ENCODE measurements at places on chromosomes 4 and X. TPM values are rescaled to one million over a fixed set of nuclear protein-coding genes. Genes with fewer than 3 reads are reported as not detected.

GRCh38 chr4:184722798-184723197, 11.1 kb downstream of the CENPU start:
- DNase-seq: no peak

DNA sequence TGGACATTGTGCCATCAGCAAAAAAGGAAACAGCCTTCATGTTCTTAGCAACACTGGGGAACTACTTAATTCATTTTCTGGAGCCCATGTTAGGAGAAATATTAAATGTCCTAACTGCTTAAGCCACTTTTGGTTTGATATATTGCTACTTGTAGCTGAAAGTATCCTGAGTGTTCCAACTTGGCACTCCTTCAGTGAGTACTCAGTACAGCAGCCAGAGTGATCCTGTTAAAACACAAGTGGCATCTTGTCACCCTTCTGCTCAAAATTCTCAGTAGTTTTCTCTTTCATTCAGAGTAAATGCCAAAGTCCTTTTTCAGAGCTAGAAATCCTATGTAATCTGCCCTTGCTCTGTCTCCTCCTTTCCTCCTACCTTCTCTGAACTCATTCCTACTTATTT, 522.0 kb downstream of the GRID2 start:
- DNase-seq: no peak

DNA sequence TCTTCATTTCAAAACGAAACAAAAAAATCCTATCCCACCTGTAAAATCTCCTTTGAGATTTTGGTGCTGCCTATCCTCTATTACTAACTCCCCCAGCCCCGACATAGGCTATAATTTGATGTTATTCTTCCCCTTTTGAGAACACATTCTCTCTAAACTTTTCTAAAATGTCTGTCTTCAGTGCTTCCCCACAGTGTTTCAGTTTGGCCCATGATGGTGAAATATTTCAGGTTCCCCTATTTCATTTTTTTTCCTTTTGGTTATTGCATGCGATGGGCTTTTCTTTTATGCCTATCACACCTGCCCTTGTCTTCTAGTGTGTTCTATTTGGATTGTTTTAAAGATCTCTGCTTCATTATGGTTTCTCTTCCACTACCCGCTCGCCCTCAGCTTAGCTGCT, 14.7 kb downstream of the BCORL1 start:
- DNase-seq: no peak

RPS3A gene
- polyA plus RNA-seq: 3,930 TPM

ADAM29 gene
- polyA plus RNA-seq: 0.07 TPM

GRCh38 chr4:136329042-136329662, 1203.1 kb downstream of the PCDH18 start:
- DNase-seq: no peak

DNA sequence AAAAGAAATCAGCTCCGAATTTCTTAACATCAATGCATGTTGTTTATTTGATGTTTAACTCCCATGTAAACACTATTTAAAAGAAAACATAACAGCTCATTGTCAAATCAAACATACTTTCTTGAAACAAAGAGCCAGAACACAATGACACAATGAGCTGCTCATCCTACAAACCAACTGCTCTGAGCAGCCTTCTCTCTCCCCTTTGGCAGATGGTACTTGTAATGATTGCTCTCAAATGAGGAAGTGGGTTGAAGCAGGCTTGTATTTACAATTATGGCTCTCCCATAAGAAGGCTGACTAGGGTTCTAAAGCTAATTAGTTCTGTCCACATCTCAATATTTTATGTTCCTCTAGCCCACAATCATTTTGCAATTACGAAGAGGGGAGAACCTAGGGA, 637.8 kb upstream of the ADGRL3 start:
- DNase-seq: no peak

- peak; percentile 54 for DNase-seq
These were observed 1.3 kb downstream of the PTPN13 start for GRCh38 chr4:86595426-86595805.

DNA sequence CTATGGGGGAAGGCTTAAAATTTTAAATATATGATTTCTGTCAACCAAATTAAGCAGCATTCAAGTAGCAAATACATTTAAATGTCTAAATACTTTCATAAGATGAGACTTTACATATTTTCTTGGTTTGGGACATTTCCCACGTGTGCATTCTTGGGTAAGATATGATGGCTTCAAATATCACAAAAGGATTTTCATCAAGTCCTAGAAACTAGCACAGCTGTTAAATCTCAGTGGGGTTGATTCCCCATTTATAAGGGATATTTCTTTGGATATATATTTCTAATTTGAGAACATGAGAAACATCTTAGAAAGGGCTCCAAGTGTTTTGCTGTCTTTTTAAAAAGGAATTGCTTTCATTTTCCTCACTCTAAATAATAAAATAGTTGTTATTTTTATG, 90.2 kb downstream of the P2RY10 start:
- no peak for DNase-seq

JAKMIP1 gene
- 0.08 TPM for polyA plus RNA-seq

NPNT gene
- 199 TPM for polyA plus RNA-seq

DNA sequence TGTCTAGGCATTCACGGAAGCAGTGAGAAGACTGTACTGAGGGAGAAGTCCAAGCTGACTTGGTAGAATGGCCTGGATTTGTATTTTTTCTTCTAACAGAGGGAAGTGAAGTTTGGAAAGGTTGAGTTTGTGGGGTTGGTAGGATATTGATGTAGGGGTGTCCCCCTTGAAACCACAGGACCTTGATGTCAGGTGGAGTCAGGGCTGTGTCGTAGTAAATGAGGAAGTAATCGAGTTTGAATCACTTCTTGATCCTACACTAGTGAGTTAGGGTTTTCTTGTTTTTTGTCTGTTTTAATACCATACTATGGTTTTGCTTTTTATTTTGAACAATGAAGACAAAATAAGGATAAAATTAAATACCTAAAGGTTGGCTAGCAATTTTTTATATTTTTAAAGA, 30.1 kb upstream of the ANAPC4 start:
- no peak for DNase-seq

DNA sequence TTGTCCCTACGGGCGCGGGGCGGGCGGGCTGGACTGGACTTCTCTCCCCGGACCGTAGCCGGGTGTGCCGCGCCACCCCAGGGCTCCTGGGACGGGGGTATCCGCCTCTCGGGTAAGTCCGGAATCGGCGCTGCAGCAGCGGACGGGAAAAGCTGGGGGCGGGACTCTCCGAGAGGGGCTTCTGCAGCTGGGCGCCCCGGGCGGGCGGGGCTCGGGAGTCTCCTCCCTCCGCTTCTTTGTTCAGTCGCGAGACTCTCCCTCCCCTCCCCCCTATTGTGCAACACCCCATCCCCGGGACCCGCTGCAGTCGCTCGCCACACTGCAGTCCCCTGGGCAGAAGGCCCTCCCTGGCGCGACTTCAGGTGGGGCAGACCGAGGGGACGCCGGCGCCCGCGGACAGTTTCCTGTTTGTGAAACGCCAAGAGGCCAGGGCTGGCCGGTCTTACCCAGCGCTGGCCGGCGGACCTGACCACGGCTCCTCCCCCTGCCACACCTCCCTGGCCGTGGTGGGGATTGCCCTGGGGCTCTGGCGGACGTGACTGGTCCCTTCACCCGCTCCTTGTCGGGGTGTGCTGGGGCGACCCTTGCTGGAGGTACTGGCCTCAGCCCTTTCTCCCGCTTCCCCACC, 966 bp downstream of the CCNG2 start:
- DNase-seq: peak; percentile 89

DNA sequence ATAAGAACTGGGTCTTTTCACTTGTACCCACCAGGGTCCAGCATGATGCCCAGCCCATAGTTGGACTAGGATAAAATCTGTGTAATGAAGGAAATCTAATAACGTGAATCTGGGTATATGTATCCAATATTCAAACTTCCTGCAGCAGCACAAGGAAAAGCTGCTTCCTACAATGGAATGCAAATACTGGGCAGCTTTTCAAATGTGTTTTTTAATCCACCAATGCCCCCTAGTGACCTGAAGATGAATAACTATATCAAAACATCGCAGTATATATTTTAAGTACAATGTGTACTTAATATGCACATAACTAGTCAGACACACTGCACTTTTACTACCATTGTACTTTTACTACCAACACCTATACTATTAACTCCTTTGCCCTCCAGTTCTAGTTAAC, 5.3 kb downstream of the APOO start:
- peak; percentile 61 for DNase-seq

DNA sequence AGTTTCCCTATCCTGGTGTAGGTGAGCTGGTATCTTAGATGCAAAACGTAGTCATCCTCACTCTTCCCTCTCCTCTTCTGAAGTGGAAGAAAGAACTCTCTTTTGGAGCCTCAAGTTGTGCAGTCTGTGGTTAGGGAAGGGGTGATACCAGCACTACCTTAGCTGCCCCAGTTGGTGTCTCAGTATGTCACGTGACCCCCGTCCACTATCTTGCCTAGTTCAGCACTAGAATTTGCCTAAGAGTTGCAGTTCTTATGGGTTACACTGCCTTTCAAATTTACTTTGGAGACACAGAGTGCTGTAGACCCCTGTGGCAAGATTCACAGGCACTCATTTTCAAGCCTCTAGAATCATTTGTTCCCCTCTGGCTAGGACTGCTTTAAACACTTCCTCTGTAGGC, 322.8 kb upstream of the EDA2R start:
- no peak for DNase-seq

KIT gene
- 20.1 TPM for polyA plus RNA-seq
